Ovary (tissue), 10 donors: ENCODE measurements at places on chromosomes 3 and 15. TPM values are rescaled to one million over a fixed set of nuclear protein-coding genes. Genes with fewer than 3 reads are reported as not detected.

Gene TGM5
- total RNA-seq = not detected

DNA sequence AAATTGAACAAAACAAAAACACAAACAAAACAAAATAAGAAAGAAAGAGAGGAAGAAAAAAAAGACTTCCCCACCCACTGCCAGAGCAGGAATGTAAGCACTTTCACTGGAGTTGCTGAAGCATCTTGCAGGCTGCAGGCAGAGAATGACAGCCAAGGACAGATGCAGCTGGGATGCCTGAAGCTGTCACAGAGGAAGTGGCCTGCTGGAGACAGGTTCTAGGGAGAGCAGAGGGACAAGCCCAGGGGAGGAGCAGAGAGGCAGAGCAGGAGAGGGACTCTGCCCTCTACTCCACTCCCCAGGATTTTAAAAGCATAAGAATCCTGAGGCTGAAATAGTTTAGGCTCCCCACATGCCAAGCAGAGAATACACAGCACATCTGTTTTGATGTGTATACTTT is 326.2 kb downstream of the TUSC7 start:
- no peak for DNase-seq
- peaks cover 3% of the 10 kb centered on the region for H3K4me1 ChIP-seq
- H3K27me3 ChIP-seq = no peaks in the 10 kb centered on the region

Gene CTDSPL
- total RNA-seq = 31.9 TPM

Gene MUC13
- 0.51 TPM for total RNA-seq

DNA sequence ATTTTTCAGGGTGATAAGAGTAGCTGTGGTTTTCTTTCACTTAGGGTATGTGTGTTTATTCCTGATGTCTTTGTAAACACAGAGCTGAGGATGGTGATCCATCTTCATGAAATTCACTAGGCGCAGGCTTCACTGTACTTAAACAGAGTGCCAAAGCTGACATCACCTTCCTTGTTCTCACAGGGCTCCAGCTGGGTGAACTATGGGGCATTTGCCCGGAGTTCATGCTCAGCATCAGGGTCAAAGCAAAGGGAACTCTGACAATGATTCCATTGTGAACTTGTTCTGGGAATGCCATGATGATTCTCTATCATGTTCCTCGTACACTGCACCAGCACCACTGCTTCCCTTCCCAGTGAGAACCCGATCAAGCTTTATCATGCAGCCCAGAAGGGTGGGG is 184.8 kb upstream of the P2RY1 start:
- DNase-seq = no peak
- H3K27me3 ChIP-seq = no peaks in the 10 kb centered on the region
- no peaks in the 10 kb centered on the region for H3K36me3 ChIP-seq
- H3K27ac ChIP-seq = no peak overlapping the region
- H3K4me3 ChIP-seq = no peak overlapping the region

DNA sequence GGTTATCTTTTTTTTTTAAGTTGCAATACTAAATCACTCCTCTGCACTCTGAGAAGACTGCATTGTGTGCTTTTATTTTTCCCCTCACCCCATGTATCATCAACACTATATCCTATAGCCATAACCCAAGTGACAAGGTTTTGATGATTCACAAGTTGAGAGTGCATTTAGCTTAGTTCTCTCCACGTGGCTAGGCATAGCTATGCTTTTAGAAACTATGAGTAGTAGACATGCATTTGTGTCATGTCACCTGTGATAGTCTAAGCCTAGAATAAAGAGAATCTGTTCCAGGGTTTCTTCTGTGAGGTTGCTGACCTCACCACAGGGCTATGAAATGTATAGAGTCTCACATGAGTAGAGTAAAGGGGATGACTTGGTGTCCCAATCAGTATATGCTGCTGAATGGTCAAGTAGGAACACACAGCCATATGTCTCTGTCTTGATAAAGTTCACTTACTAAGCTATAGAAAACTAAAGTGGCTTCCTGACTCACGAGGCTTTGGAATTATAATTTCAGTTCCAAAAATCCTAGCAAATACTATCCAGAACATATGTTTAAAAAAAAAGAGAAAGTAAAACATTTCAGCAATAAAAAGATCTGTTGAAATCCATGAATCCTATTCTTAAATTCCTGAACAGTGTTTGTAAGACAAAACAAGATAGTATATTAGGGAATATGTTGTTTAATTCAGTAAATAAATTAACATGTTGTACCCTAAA is 206.3 kb downstream of the LSAMP start:
- no peak overlapping the region for H3K27ac ChIP-seq
- H3K4me3 ChIP-seq = no peak overlapping the region
- no peaks in the 10 kb centered on the region for H3K27me3 ChIP-seq
- H3K4me1 ChIP-seq = no peaks in the 10 kb centered on the region

Gene GHSR
- not detected for total RNA-seq

Gene CFAP92
- 0.89 TPM for total RNA-seq

Gene SLC6A20
- total RNA-seq = not detected

DNA sequence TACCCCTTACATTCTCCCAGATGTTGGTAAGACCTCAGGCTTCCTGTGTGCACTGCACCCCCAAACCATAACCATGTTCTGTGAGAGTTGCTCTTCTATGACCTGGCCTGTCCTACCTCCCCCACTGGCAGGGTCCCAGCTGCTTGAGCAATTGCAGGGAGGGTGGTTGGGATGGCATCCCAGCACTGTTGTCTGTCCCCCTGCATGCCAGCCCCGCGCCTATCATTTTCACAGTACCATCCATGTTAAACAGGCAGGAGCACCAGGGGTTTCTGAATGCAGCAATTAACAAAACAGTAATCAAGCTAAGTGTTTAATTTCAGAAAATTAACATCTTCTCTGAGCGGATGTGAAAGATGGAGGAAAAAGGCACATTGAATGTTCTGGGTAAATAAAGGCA is 345.5 kb downstream of the EPHB1 start:
- H3K27ac ChIP-seq = no peak overlapping the region
- no peaks in the 10 kb centered on the region for H3K4me1 ChIP-seq
- no peaks in the 10 kb centered on the region for H3K27me3 ChIP-seq
- H3K4me3 ChIP-seq = no peak overlapping the region
- no peaks in the 10 kb centered on the region for H3K36me3 ChIP-seq

- no peaks in the 10 kb centered on the region for H3K36me3 ChIP-seq
- H3K27me3 ChIP-seq = no peaks in the 10 kb centered on the region
- H3K4me1 ChIP-seq = peaks cover 12% of the 10 kb centered on the region
- H3K4me3 ChIP-seq = no peak overlapping the region
- no peak for DNase-seq
Measured at GRCh38 chr3:171811295-171811912, 1.1 kb upstream of the PLD1 start.
